ENCODE measurements at places on chromosomes 2 and 18.

GRCh38 chr2:226887940-226888339 is 52.1 kb downstream of the RHBDD1 start:
- no peak for DNase-seq

DNA sequence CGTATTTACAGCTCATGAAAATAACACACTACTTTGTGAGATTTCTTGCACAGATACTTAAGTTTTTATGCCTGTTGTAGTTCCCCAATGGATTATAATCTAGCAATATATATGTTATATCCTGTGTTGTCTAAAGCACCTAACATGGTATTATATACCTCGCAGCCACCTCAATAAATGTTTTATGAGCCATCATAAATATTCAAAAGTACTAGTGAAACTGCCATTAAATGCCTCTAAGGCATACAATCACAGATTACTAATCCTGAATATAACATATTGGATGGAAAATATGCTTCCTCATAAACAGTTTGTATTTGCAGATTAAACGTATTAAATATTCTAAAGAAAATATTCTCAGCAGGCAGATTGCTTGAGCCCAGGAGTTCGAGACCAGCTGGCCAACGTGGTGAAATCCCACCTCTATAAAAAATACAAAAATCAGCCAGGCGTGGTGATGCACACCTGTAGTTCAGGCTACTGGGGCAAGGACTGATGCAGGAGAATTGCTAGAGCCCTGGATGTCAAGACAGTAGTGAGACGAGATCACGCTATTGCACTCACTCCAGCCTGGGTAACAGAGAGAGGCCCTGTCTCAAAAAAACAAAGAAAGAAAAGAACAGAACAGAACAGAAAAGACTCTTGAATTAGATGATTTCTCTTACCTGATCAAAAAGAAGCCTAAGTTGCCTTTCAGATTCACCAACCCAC is 64.1 kb downstream of the ATAD2B start:
- DNase-seq, result no peak

- no peak for DNase-seq
Measured at GRCh38 chr18:45168866-45169600, 446.2 kb upstream of the SLC14A2 start.

GRCh38 chr2:85577386-85578242 is at the start of gene VAMP8:
Gene VAMP8 (plus strand): TSS chr2:85577586. CDS start chr2:85577647, 61 bp downstream.
- DNase-seq, result peak; percentile 67

- DNase-seq, result no peak
Measured at GRCh38 chr2:29601872-29602271, 319.5 kb downstream of the ALK start.

DNA sequence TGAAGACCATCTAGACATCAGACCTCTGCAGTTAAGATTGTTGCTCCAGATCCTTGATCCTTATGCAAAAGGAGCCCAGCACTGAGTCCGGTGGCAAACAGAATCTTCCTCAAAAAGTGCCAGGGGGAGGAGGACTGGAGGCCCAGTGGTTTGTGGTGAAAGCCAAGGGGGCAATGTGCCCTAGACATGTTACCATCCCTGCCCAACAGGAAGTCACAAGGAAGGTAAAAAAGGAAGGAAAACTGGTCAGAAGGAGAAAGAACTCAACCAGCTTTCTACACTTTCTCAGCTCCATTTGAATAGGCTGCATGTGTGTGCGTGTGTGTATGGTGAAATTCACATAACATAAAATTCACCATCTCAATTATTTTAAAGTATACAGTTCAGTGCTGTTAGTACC is 25.0 kb upstream of the KDM3A start:
- no peak for DNase-seq

DNA sequence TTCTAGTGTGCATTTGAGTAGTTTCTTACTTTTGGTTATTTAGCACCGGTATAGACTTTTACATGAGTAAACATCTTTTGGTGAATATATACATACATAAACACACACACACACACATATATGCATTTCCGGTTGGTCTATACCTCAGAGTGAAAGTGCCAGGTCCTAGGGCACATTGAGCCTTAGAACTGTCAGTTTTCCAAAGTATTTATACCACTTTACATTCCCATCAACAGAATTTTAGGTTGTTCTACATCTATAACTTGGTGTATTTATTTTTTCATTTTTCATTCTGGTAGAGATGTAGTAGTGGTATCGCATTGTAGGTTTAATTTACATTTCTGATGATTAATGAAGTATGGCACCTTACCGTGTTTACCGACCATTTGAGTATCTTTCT is 22.6 kb downstream of the MMADHC start:
- DNase-seq, result no peak
